ENCODE measurements at places on chromosomes 6 and 20. TPM values are rescaled to one million over a fixed set of nuclear protein-coding genes. Genes with fewer than 3 reads are reported as not detected.

The GATA5 gene
- not detected for total RNA-seq

DNA sequence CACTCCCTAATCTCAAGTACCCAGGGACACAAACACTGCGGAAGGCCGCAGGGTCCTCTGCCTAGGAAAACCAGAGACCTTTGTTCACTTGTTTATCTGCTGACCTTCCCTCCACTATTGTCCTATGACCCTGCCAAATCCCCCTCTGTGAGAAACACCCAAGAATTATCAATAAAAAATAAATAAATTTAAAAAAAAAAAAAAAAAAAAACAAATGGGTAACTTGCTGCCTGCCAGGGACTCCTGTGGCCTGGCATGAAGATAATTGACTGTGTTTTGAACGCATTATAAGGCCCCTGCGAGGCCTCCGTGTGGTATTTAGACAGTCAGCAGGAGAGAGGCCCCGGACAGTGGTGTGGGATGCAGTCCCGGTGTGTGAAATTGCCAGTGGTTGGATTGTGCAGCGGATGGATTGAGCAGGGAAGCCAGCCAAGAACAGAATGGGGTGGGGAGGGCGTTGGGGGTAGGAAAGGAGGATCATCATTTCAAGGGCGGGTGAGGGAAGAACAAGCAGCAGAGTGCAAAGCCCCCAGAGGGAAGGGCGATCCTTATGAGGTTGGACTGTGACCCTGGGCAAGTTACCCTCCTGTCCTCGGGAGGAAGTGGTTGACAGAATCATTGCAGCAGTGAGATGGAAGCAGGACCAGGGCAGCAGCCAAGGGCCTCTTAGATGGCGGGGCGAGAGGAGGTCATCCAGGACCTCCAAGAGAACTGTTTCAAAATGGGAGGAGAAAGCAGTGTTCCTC, 43.3 kb downstream of the PPARD start:
- DNase-seq = no peak
- H3K27ac ChIP-seq = peak overlapping the region; percentile 19
- H3K4me3 ChIP-seq = peak overlapping the region; percentile 19

GRCh38 chr6:16244869-16245451, 6.6 kb downstream of the GMPR start:
- DNase-seq = no peak
- no peaks in the 10 kb centered on the region for H3K27me3 ChIP-seq
- peaks cover 17% of the 10 kb centered on the region for H3K36me3 ChIP-seq
- H3K4me1 ChIP-seq = peaks cover 5% of the 10 kb centered on the region
- H3K4me3 ChIP-seq = no peak overlapping the region

DNA sequence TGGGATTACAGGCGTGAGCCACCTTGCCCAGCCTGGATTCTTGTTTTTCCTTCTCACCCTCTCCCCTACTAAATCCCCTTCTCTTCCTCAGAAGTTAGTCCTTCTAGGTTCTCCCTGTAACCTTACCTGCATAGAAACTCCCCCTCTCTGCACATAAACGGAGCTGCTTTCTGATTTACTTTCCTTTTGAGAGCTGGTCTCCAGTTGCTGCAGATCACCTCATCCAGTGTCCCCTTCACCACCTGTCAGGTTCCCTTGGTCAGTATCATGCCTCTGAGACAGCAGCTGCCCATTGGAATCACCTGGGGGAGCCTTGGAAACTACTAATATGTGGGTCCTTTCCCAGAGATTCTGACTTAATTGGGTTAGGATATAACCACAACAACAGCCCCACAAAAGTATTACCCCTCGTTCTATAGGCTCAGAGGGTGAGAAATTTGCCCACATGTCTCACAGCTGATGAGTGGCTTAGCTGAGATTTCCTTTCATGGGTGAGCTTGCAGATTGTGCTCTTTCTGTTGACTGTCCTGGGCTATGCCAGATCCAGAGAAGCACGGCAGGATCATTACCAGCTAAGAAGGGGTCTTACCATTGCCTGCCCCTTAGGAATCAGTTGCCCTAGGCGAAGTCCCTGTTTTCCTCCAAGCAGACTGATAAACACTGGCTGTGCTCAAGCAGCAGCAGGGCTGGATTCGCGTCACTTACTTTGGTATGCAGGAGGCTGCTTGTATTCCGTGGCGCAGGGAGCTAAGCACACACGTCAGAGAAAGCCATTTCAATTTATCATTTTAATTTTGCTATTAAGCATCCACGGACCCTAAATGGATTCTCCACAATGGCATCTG, 51.3 kb downstream of the AKAP12 start:
- peaks cover 16% of the 10 kb centered on the region for H3K4me1 ChIP-seq
- no peak overlapping the region for H3K27ac ChIP-seq
- H3K36me3 ChIP-seq = no peaks in the 10 kb centered on the region
- DNase-seq = no peak
- no peak overlapping the region for H3K4me3 ChIP-seq
